ENCODE measurements at places on chromosomes 5 and 9.

DNA sequence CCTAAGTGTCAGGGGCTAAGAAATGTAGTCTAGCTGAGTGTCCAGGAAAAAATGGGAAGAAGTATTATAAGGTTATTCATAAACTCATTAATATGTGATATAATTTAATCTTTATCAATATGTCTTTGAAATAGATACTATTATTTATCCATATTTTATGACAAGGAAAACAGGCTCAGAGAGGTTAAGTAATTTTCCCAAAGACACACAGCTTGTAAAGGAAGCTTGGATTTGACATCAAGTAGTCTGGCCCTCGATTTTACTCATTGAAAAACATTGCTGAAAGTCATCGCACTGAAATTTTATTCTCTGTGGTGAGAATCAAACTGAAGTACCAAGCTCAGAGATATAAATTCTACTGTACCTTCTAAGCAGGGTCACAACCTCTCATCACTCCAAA lies 276.9 kb downstream of the MSX2 start:
- DNase-seq, result no peak

GRCh38 chr5:122915717-122916461 lies 70.5 kb downstream of the SNX24 start:
- no peak for DNase-seq

DNA sequence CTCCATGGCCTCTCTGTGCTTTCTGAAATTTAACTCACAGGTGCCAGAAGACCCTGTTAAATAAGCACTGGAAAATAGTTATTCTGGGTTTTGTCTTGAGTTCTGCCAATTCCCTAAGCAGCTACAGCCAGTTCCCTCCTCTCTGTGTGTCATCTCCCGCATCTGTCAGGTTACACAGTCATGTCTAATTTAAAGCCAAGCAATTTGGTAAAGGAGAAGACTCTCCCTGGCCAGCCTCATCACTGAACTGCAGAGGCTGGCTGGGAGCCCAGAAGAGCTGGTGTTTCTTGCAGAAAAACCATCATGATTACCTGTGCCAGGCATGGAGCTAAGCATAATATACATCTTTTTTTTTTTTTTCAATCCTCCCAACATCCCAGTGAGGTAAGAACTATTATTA lies 141.3 kb upstream of the ZNF366 start:
- no peak for DNase-seq

DNA sequence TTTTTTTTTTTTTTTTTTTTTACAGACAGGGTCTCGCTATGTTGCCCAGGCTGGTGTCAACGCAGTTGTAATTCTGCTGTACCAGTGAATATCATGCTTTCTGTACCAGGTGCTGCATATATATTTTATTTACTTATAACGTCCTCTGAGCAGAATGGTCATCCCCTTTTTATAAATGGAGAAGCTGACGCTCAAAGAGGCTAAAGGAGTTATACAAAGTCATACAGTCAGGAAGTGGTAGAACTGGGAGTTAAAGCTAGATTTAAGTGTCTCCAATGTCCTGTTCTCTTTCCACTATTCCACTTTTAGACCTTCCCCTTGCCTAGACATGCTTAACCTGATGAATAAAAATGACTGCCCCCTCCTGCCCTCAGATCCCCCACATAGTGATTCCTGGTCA lies 1.2 kb upstream of the SIL1 start:
- DNase-seq, result no peak

DNA sequence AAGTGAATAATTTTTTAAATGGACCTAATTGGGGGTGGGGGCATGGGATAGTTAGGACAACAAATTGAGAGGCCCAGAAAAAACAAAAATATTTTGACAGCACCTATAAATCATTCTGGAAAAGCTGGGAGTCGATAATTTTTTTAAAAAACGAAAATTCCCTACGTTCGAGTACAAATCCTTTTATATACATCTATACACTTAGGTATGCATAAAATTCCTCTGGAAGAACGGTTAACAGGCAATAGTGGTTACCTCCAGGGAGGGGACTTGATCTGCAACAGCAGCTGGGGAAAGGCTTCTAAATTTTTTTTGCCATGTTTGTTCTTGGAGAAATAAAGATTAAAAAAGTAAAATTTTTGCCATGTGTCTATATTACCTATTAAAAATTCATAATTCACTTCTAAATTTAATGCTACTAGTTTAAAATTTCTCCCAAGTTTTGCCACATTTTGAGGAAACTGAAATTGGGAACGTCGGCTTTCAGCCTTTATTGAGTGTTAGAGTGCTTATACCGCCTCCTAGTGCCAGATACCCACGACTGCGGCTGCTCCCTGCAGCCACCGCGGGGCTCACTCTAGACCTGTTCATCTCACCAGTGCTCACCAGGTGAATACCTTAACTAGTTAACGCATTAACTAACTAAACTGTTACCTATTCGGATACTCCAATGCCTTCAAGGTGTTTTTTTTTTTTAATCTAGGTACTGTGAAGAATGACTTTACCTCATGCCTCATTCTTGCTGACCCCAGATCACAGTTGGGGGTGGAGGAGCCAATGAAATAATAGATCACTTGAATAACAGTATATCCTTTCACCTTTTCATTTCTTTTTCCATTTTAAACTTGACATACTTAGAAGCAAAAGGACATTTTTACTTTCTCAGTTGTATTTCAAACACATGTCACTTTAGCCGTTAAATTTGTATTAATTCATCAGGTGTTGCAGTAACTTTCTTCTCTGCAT lies 1.8 kb upstream of the BHMT start:
- peak; percentile 20 for DNase-seq

Data from CD4-positive, alpha-beta T cell treated with Interleukin-15 for 1 hour (primary cell).